PC-3 (cell line): ENCODE measurements at places on chromosomes 6 and 20.

DNA sequence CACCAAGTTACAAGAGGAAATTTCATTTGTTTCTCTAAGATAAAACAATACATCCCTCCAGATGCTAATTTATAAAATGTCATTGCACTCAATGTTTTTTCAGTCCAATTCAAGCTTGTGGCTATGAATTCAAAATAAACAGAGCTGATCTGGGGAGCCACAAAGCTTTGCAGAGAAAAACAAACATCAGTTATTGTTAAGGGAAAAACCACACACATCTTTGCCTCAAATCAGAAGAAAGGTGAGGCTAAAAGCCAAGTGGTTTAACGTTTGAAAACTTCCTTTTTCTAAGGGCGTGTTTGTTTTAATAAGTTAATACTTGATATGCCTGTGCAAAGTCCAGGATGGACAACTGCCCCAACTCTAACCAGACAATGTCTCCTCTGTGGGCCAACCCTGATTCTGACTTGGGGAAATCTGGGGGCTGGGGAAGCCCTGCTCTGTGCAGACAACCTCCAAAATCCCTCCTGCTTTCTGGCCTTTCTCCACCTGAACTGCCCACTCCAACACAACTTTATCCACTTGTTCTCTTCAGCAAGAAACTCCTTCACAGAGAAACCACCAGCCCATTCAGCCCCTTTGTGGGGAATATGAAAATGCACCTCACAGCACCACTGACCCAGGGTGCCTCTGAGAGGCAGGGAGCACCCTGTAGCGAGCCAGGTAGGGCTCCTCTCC is 44.6 kb upstream of the NT5E start:
- peak; percentile 56 for DNase-seq

GRCh38 chr6:33577106-33577535 is 3.0 kb downstream of the BAK1 start:
- peak; percentile 43 for DNase-seq

DNA sequence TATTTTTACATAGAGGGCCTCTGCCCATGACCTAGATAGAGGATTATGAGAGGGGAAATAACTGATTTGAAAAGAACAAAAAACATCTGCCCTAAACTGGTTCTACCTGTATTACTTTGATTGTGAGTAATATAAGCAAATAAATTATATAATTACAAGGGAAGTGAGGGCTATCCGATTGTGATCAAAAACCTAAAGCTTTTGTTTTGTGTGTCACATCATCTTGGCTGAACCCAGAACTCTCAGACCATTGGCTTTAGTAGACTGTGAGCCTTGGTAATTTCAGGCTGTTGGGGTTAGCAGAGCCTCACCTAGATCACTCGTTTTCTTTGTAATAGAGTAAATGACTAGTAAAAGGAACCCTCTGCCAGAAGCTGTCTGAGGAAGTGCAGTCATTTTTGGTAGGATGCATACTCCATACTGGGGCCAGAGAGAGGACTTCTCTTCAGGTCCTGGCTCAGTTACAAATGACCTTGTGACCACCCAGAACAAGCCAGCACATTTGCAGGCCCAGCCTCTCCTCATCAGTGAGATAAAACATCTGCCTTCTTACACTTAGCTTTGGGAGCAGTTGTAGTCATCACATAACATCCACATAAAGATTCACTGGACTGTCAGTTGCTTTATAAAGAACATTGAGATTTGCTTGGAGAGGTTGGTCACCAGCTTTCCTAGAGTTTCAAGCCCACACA is 13.5 kb downstream of the STK35 start:
- peak; percentile 71 for DNase-seq

- DNase-seq, result no peak
Measured at GRCh38 chr6:119076173-119076572, 2.3 kb downstream of the FAM184A start.
